ENCODE measurements at places on chromosomes 2 and 18. TPM values are rescaled to one million over a fixed set of nuclear protein-coding genes. Genes with fewer than 3 reads are reported as not detected.

Gene GPR39
- total RNA-seq, result not detected

Gene SLC8A1
- total RNA-seq, result 0.22 TPM

Gene MYL1
- total RNA-seq, result not detected

Gene TOGARAM2
- total RNA-seq, result 0.47 TPM

Gene C18orf32
- 43.3 TPM for total RNA-seq

Gene BCL2L11
- total RNA-seq, result 36.0 TPM

Gene INPP5D
- 123 TPM for total RNA-seq

Gene IL18RAP
- total RNA-seq, result 1.2 TPM

Gene GPR45
- not detected for total RNA-seq

All from naive thymus-derived CD8-positive, alpha-beta T cell (primary cell).